GM03348 (cell line): ENCODE measurements at places on chromosomes 11 and 22.
A peak's percentile ranks its signal among the peaks of the same experiment; 100 is the strongest.

GRCh38 chr11:99822846-99823565 lies 802.3 kb downstream of the CNTN5 start:
- no peak for DNase-seq

- DNase-seq: no peak
These were observed 2.8 kb downstream of the MFRP start for GRCh38 chr11:119343726-119344125.

DNA sequence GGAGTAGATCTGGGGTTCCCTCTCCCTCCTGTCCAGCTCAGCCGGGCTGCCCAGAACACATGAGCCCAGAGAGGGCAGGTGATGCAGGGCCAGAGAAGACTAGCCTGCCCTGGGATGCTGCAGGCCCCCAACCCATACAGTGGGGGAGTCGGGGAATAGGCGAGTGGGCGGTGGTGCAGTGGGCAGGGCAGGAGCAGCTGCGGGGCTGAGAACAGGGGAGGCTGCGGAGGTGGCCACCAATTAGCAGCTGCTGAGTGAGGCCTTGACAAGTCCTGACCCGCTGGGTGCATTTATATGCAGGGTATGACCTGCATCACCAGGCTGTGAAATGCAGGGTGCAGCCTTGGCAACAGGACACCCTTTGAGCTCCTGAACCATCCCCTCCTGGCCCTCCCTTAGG lies 43.1 kb downstream of the NFAM1 start:
- no peak for DNase-seq

DNA sequence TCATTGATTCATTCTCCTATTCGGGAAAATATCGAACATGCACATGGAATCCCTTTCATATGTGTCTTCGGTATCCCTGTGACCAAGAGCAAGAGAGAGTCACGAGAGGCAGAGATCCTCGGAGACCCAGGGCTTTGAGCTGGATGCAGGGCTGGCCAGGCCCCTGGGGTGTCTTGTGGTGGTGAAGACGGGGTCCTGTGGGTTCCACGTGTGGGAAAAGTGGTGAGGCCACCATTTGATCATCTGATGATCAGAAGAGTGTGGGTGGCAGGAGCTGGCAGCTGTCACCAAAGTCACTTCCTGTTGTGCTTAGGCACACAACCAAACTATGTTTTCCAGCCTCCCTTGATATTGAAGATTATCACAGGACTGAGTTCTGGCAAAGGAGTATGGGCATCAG lies 94.0 kb downstream of the BRD1 start:
- DNase-seq: no peak

- no peak for DNase-seq
These were observed 58.1 kb downstream of the WNT11 start for GRCh38 chr11:76148231-76148630.

- DNase-seq: no peak
These were observed 108.0 kb downstream of the PARVA start for GRCh38 chr11:12485328-12485727.

GRCh38 chr11:7512525-7513233 lies 1.1 kb upstream of the PPFIBP2 start:
- DNase-seq: peak; percentile 56

DNA sequence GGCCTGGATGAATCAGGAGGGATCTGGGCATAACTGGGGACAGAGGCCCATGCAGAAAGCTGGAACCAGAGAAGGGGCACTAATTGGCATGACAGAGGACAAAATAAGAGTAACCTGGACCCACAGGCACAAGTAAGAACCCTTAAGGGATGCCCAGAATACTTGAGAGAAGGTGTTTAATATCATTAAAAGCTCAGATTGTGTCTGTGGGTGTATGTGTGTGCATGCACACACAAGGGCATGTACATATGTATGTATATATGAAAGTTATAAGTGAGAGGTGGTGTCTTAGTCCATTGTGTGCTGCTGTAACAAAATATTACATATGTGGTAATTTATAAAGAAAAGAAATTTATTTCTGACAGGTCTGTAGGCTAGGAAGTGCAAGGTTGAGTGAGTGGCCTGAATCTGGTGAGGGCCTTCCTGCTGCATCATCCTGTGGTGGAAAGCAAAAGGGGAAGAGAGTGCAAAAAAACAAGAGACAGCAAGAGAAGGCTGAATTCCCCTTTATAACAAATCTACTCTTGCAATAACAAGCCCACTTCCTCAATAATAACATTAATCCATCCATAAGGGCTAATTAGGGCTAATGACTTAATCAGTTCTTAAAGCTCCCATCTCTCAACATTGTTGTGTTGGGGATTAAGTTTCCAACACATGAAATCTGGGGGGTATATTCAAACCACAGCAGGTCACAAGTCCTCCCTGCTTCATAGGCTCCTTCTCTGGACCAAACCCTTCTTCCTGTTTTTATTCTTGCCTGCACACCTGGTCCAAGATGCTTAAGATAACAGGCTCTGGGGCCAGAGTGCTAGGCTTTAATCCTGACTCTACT lies 68.3 kb upstream of the POU2AF2 start:
- no peak for DNase-seq

DNA sequence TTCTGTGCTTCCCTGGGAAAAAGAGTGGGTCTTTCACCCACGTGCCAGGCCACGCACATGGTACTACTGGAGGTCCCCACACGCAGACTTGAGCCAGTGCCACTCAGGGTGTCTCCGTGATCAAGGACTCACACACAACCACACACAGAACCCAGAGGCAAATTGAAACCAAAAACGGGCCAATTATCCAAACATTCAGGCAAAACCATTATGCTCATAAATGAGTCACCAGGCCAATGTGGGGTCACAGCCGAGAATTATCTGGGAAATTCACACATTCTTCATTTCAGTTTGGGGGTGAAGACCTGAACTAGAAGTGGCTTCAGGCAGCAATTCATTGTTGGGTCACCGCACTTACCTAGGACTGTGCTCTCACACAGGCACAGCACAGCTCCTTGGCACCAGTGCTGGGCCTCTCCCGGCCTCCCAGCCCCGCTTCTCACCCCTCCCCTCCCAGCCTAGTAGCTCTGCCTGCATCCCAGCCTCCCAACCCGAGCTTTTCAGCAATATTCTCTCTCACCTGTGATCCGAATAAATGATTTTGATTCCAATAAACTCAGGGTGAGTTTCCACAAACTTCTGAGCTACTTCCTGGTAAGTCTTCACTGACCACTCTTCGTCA lies 28.0 kb downstream of the ADA2 start:
- DNase-seq: peak; percentile 68

- no peak for DNase-seq
These were observed 106.4 kb upstream of the TENM4 start for GRCh38 chr11:79547256-79547655.

- DNase-seq: no peak
These were observed 31.8 kb downstream of the DKK3 start for GRCh38 chr11:11976481-11977127.

GRCh38 chr22:18980829-18981228 lies 44.7 kb upstream of the PRODH start:
- no peak for DNase-seq
